ENCODE measurements at places on chromosomes 11 and 22.
A peak's percentile ranks its signal among the peaks of the same experiment; 100 is the strongest.

- no peak for DNase-seq
Measured at GRCh38 chr11:85718126-85718943, 32.3 kb upstream of the CCDC89 start.

DNA sequence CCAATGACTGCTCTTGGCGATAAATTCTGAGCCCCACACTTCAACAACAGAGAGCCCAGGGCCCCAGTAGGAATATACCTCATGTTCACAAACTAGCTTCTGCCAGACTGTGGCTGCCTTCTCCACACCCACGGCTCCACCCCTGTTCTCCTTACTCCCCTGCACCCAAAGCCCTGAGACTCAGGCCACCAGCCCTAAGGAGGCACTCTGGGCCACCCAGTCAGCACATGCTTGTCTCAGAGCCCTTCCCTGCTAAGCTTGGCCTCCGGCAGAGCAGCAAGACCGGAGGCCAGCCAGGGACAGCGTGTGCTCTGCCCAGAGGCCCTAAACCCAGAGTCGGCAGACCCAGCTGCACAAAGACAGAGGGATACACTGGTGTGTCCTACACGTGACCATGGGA, 27.9 kb downstream of the SPATA19 start:
- no peak for DNase-seq

DNA sequence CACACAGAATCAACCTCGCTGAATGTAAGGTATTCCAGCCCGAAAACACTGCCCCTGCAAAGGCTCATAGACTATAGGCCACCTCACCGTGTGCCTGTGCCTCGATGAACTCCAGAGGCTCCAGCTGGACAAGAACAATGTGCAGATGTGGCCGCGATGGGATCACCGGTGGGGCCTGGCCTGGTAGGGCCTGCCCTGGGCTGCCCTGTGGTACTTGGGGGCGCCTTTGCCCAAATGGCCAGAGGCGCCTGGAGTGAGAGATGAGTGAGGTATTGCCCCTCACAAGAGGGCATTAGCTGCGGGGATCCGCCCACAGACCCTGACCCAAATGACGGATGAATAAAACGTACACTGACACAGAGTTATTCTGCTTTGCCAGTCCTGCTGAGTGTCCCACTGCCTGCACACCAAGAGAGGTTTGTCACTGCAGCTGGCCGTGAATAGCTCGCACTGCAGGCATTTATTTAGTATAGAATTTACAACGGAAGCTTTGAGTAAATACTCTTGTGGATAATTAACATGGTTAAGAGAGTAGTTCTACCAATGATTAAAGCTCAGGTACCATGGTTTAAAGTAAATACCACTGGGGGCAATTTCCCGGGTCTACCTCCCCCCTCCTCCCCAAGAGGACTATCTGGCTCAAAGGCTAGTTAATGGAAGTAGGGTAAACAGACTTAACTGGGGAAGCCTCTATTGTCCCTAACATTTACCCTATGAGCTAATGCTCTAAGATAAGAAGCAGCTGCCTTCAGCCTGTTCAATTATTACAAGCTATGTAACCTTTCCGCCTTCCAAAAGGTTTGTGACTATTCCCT, 101.1 kb upstream of the IGLL5 start:
- no peak for DNase-seq

GRCh38 chr11:125956391-125957134, 10.7 kb downstream of the VSIG10L2 start:
- no peak for DNase-seq

DNA sequence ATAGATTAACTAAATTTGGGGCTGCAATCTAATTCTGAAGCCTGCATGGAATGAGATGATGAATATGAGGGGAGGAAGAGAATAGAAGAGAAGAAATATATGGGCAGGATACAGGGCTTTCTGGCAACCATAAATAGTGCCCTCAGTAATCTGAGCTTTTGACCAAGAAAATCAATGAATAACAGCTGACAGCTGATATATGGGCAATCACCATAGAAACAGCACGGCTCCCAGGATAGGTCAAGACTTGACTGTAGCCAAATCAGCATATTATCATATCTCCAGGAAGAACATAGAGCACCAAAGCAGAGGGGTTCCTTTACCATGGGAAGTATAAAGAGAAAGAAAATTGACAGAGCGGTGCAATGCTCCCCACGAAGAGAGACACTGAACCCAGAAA, 643.8 kb upstream of the TENM4 start:
- DNase-seq: no peak

GRCh38 chr11:3853899-3854659, 1.4 kb upstream of the STIM1 start:
- DNase-seq: peak; percentile 48
